ENCODE measurements at places on chromosomes 1 and 21.

- no peak for DNase-seq
Observed at GRCh38 chr1:112517231-112517630, 8.5 kb downstream of the WNT2B start.

- no peak for DNase-seq
Observed at GRCh38 chr1:22527555-22528296, 35.6 kb upstream of the EPHA8 start.

DNA sequence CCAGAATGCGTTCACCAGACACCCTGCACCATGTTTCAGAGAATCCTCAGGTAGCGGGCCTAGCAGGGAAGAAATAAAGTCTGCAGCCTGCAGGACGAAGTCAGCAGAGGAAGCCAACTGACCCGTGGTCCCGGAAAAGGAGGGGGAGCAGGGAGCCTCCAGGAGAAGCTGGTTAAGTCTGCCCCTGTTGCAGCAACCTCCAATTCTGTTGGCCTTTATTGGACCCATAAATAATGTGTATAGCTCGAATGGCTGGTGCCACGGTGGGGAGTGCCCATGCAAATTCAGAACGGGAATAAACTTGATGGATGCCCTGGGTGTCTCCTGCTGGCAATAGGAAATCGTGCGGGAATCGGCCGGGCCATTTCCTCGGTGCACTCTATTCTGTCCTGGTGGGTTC lies 254.1 kb downstream of the AJAP1 start:
- no peak for DNase-seq

DNA sequence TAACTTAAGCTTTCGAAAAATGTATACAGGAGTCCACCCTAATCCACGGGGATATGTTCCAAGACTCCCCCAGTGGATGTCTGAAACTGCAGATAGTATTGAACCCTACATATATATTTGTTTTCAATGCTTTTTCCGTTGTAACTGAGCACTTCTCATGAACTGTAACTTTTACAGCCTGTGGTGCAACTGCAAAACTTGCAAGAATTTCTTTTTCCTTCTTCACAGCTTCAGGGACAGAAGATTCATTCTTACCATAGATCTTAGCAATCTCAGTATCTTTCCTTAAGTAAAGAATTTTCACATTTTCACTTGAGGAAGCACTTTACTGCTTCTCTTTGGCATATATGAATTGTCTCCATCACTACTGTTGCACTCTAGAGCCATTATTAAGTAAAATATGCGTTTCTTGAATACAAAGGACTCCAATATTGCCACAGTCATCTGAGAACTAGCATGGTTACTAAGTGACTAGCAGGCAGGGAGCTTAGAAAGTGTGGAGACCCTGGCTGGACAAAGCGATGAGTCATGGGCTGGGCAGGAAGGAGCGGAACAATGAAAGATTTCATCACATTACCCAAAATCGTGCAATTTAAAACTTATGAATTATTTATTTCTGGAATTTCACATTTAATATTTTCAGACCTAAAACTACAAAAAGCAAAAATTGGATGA lies 14.1 kb downstream of the DPYD start:
- no peak for DNase-seq

- DNase-seq, result no peak
Observed at GRCh38 chr1:14759042-14759818, 160.7 kb downstream of the KAZN start.

- DNase-seq, result no peak
Observed at GRCh38 chr1:2260917-2261316, 32.8 kb downstream of the SKI start.

GRCh38 chr1:233140974-233141373 lies 154.6 kb downstream of the PCNX2 start:
- no peak for DNase-seq

DNA sequence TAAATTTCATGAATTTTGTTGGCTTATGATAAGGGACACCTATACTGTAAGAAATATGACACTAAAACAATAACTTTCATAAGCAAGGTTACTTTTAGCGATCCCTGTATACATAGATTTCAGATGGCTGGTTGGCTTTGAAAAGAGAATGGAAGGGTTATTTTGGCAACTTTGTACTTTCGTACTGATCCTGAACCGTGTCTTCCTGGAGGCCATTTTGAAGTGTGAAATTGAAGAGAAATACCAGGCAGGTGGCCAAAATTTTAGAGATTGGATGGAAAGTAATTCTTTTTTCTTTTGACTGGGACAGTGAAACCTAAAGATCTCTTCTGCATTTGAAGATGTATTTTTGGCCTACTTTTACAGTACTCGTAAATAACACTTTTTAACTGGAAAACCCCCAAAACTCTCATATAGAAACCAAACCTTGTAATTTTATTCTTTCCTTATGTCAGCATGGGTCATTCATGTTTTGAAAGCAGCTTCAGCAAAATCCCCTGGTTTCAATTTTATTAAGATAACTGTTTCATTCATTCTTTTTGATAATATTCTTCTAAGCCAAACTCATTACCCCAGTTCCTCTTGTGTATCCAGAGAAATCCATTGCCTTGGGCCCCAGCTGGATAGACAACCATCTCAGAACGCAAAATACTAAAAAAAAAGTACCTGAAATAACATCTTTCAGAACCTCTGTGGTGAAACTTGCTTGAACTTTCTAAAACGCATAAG lies 38.4 kb upstream of the ZNF281 start:
- DNase-seq, result no peak

DNA sequence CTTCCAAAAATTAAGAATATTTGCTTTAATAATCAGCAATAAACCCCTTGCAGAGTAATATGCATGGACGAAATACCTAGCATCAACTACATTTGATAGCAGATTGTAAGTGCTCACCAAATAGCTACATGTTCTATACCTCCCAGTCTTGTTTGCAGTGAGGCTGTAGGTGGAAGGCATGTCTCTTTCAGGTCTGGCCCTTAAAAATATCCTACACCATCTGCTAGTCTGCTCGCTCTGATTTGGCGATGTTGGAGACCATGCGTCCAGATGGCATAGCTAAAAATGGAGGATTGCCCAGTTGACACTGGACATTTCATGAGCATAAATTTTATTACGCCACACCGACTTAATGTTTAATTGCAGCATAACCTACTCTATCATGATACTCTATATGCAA lies 47.1 kb downstream of the SSX2IP start:
- DNase-seq, result no peak

- no peak for DNase-seq
Observed at GRCh38 chr1:223852337-223852736, 6.6 kb upstream of the TP53BP2 start.

- no peak for DNase-seq
Observed at GRCh38 chr1:27616441-27616840, 12.5 kb upstream of the AHDC1 start.

- DNase-seq, result no peak
Observed at GRCh38 chr1:62325681-62326080, 6.4 kb upstream of the KANK4 start.

All from activated CD8-positive, alpha-beta memory T cell treated with anti-CD3 and anti-CD28 coated beads for 48 hours (primary cell).